Uterus (tissue), 4 donors: ENCODE measurements at places on chromosomes 2 and 18. TPM values are rescaled to one million over a fixed set of nuclear protein-coding genes. Genes with fewer than 3 reads are reported as not detected.

The CAPN14 gene
- total RNA-seq, result not detected

DNA sequence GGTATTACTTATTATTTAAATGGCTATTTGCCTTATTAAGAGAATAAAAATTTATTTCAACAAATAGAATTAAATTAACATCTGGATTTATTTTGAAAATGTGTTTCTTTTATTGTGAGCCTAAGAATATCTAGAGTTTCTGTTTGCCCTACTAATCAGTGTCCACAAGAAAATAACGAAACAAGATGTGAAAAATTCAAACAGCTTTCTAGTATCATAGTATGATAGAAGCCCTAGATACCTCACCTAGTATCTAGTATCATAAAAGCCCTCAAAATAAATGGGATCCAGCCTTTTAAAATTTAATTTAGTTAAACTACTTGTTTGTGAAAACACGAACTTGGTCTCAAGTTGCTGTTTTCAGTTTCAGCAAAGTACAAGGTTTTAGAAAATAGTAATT is 13.7 kb upstream of the SLC40A1 start:
- no peaks in the 10 kb centered on the region for H3K27me3 ChIP-seq
- no peak for DNase-seq
- no peaks in the 10 kb centered on the region for H3K4me1 ChIP-seq
- no peak overlapping the region for H3K4me3 ChIP-seq
- no peaks in the 10 kb centered on the region for H3K36me3 ChIP-seq

GRCh38 chr2:1742681-1743395 is 1.5 kb downstream of the PXDN start:
- no peaks in the 10 kb centered on the region for H3K27me3 ChIP-seq
- peak overlapping the region; percentile 52 for H3K4me3 ChIP-seq
- H3K36me3 ChIP-seq, result no peaks in the 10 kb centered on the region
- DNase-seq, result peak; percentile 90

DNA sequence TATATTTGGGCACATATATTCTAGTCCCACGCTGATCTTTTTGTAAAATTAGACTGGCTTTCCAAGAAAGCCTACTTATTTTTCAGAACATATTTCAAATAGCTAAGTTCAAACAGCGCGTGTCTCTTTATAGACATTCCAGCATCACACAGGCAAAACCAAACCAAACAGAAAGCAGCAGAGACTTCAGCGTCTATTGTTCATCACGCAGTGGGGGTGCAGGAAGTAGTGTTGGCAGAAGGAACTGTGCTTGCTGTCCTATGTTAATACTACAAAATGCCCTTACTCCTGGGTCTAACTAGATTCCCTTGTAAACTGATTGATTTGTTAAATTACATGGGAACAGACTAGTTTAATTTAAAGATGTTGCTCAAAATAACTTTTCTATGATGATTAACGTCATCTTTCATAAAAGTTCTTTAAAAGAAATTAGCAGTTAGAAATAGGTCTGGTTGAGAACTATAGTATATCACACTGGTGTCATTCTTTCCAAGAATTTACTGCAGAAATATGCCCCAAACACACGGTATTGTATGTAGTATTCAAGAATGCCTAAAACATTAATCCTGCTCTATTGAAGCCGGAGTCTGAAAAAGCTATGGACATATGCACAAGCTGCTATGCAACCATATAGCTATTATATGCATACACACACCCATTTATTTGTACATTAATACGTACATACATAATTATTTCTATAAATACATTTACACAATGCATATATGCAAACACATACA is 436.3 kb downstream of the CBLN2 start:
- H3K4me1 ChIP-seq, result no peaks in the 10 kb centered on the region
- DNase-seq, result no peak
- no peaks in the 10 kb centered on the region for H3K36me3 ChIP-seq
- H3K27ac ChIP-seq, result no peak overlapping the region
- no peak overlapping the region for H3K4me3 ChIP-seq

- no peaks in the 10 kb centered on the region for H3K36me3 ChIP-seq
- peak overlapping the region; percentile 70 for H3K4me3 ChIP-seq
- DNase-seq, result peak; percentile 55
- peak overlapping the region; percentile 48 for H3K27ac ChIP-seq
- H3K4me1 ChIP-seq, result no peaks in the 10 kb centered on the region
Measured at GRCh38 chr2:32627441-32627813, 423 bp upstream of the TTC27 start.

DNA sequence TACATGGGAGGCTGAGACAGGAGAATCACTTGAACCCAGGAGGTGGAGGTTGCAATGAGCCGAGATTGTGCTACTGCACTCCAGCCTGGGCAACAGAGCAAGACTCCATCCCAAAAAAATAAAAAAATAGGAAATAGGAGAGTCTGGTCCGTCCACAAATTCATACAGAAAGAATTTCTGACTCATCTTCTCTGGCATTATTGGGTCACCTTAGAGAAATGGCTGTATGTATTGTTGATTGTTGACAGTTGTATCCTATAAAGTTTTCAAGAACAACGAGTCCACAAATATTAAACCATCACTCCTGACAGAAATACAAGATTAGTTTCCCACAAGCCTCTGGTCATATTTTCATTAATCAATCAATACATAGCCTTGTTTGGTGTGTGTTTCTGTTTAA is 20.4 kb downstream of the RBM43 start:
- H3K27me3 ChIP-seq, result no peaks in the 10 kb centered on the region
- H3K4me1 ChIP-seq, result no peaks in the 10 kb centered on the region
- no peak overlapping the region for H3K4me3 ChIP-seq
- H3K27ac ChIP-seq, result no peak overlapping the region
- H3K36me3 ChIP-seq, result no peaks in the 10 kb centered on the region
- DNase-seq, result no peak

The AFF3 gene
- 9.7 TPM for total RNA-seq

GRCh38 chr2:73451263-73451972 is 65.8 kb downstream of the ALMS1 start:
- no peak overlapping the region for H3K4me3 ChIP-seq
- H3K36me3 ChIP-seq, result no peaks in the 10 kb centered on the region
- DNase-seq, result no peak
- H3K27ac ChIP-seq, result no peak overlapping the region
- no peaks in the 10 kb centered on the region for H3K27me3 ChIP-seq

The C2orf15 gene
- total RNA-seq, result 2.8 TPM

DNA sequence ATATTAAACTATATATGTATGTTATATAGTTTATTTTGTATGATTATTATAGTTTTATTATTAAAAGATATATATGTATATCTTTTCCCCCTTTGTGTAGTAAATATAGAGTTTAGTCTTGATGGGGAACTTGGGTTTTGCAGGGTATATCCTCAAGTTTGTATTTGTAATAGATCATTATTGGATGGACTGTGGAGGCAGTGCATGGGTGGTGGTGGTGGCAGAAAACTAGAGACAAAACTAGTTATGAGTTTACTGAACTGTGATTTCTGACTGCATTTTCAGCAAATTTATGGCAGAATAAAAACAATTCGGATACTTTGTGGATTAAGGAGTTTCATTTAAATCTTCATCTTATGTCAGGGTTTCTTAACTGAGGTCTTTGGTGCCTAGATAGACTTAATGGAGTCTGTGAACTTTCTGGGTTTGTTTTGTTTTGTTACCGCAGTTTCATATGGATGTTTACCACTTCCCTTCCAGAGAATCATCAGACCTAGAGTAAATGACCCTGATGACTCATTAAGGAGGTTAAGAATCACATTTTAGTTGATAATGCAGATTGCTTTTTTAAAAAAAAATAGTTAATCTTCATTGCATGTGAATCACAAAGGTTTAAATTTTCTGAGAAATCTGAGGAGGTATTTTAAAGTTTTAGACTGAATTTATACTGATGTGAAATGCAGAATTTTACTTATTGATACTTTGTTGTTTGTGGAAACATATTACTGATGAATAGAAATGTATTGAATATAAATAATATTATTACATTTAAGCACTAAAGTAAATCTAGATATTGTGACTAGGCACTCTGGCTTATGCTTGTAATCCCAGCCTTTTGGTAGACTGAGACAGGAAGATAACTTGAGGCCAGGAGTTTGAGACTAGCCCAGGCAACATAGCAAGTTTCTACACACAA is 14.5 kb downstream of the EPC2 start:
- H3K27me3 ChIP-seq, result no peaks in the 10 kb centered on the region
- H3K4me1 ChIP-seq, result peaks cover 4% of the 10 kb centered on the region
- H3K36me3 ChIP-seq, result no peaks in the 10 kb centered on the region
- H3K27ac ChIP-seq, result no peak overlapping the region
- no peak overlapping the region for H3K4me3 ChIP-seq
- DNase-seq, result no peak

The SP5 gene
- total RNA-seq, result 4.2 TPM

DNA sequence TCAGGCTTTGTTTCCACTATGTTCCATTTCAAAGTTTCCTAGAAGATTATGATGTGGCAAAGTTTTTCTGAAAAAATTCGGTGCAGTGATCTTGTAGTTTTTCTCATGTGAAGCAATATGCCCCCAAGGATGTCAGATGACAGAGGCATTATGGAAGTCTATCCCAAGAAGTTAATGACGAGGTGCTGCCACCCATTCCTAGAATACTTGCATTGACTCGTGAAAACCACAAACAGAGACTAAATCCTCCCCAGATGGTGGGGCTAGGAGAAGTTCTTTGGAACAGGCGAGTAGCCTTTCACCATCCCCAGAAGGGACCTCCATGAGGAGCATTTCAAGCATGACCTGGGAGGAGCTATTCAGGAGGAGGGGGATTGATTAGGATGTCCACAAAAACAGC is 40.2 kb upstream of the COPS8 start:
- H3K4me3 ChIP-seq, result no peak overlapping the region
- no peak overlapping the region for H3K27ac ChIP-seq
- H3K27me3 ChIP-seq, result no peaks in the 10 kb centered on the region
- no peaks in the 10 kb centered on the region for H3K4me1 ChIP-seq

DNA sequence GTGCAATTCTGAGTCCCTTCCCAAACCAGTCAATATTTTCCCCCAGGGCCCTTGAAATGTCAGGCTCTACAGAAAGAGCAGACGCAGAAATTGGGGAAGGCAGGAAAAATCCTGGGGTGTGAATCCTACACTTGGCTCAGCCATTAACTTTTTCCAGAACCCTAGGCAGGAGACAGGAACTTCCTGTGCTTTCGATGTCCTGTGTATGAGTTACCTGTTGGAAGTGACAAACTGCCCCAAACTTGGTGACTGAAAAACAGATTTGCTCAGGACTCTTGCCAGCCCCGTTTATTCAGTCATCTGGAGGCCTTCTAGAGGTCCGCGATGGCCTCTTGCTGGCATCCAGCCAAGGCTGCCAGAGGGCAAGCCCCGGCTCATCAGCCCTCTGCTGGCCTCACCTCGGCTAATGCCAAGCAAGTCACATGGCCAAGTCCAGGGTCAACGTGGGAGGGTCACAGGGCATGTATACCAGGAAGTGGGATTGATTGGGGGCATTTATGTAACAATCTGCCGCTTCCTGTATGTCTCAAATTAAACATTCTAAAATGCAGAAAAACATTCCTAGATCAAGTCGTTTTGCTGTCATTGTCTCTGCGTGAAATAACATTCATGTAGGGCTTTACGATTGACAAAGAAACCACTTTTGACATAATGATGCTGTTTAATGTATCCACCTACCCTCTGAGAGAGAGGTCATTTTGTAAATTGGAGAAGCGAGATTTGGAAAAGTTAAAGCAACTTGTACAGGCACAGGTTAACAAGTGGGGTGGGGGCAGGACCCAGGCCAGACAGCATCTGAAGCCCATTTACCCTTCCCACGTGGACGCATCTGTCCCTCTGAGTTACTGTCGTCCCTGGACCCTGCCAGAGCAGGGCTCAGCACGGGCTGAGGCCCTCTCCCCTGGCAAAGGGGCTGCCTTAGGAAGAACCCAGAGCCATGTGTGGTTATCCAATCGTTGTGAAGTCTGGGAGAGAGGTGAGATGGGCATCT is 179.4 kb downstream of the INHBB start:
- no peaks in the 10 kb centered on the region for H3K4me1 ChIP-seq
- H3K4me3 ChIP-seq, result no peak overlapping the region
- DNase-seq, result peak; percentile 49
- H3K36me3 ChIP-seq, result no peaks in the 10 kb centered on the region
- no peaks in the 10 kb centered on the region for H3K27me3 ChIP-seq

The THSD7B gene
- total RNA-seq, result 0.67 TPM

GRCh38 chr18:36623091-36623490 is 205.7 kb downstream of the TPGS2 start:
- no peaks in the 10 kb centered on the region for H3K36me3 ChIP-seq
- H3K4me3 ChIP-seq, result no peak overlapping the region
- no peaks in the 10 kb centered on the region for H3K27me3 ChIP-seq
- no peak for DNase-seq
- H3K4me1 ChIP-seq, result no peaks in the 10 kb centered on the region

DNA sequence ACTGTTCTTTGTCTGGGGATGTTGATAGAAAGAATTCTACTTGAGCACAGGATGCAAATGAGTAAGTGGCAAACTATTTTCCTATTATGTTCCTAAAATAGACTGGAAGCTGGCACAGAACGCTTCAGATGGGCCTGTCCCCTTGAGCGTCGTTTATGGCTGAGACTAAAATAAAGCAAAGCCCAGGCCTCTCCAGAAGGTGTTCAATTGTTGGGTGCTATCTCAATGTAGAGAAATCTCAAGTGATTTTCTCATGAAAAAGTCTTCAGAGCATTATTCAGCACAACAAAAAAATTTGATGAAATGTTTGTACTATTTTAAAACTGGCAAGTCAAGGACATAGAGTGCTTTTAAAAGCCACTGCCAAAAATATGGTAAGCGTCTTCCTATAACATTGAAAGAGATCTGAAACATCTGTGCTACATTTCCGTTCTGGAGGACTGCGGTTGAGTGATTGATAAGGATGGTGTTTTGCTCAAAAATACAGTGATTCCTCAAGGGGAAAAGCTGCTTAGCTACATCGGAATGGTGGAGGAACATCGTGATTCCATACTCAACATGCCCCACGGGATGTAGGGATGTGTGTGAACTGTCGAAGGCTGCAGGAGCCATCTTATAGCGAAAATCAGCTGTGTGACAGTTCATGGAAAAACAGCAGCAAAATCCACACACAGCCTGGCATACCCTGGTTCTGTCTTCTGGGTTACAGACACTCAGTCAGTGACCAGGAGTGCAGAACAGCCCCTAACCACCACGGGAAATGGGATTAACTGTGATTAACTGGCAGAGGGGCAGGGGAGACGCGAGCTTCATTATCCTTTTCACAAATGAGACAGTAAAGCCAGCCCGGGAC is 10.4 kb upstream of the LRRFIP1 start:
- no peak overlapping the region for H3K4me3 ChIP-seq
- no peaks in the 10 kb centered on the region for H3K27me3 ChIP-seq
- no peaks in the 10 kb centered on the region for H3K36me3 ChIP-seq
- peak overlapping the region; percentile 84 for H3K27ac ChIP-seq
- DNase-seq, result no peak

GRCh38 chr2:158984604-158985135 is 16.2 kb downstream of the TANC1 start:
- H3K4me3 ChIP-seq, result no peak overlapping the region
- no peaks in the 10 kb centered on the region for H3K4me1 ChIP-seq
- DNase-seq, result no peak
- no peak overlapping the region for H3K27ac ChIP-seq
- H3K36me3 ChIP-seq, result no peaks in the 10 kb centered on the region
